ENCODE measurements at places on chromosomes 16 and 17.

- no peak for DNase-seq
These were observed 10.1 kb downstream of the MRM1 start for GRCh38 chr17:36611345-36612072.

DNA sequence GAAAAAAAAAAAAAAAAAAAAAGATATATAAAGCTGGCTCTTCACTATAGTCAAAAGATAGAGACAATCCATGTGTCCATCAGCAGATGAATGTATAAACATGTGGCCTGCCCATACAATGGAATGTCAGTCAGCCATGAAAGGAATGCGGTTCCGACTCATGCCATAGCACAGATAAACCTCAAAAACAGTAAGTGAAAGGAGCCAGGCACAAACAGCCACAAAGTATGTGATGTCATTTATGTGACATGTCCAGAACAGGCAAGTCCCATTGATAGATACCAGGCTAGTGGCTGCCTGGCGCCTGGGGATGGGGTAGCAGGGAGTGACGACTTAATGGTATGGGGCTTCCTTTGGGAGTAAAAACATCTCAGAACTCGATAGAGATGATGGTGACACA is 155.7 kb downstream of the CMIP start:
- DNase-seq = no peak

- no peak for DNase-seq
These were observed 164.5 kb downstream of the NTN1 start for GRCh38 chr17:9185688-9186284.

- no peak for DNase-seq
These were observed 36.5 kb downstream of the GSE1 start for GRCh38 chr16:85649411-85650134.

GRCh38 chr16:1981398-1981836 is at the start of gene NOXO1:
Gene NOXO1 (minus strand): TSS chr16:1981469. CDS start chr16:1981179, 290 bp downstream.
- DNase-seq = no peak
